NCI-H2107 (cell line): ENCODE measurements at places on chromosomes 16 and 17.

DNA sequence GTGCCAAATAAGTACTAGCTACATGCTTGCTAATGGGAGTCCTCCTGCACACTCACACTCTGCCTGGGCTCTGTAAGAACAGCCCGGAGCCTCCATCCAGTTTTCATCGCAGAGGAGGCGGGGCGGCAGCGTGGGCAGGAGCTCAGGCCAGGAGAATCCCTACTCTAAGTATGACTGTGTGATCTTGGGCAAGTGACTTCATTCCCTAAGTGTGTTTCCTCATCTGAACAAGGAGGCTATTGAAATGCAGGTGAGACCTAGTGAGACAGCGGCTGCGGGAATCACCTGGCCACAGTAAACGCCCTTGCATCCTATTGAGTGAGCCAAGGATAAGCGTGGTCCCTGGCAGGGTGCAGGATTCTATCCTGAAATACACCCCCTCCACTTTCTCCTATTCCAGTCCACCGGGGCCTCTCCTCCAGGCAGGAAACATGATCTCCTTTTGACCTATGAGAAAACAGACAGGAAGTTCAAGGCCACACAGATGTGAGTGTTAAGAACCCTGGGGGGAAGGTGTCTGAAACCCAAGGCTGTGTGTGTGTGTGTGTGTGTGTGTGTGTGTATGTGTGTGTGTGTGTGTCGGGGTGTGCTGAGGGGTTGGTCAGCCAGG is 5.2 kb upstream of the RAI1 start:
- no peak for DNase-seq

GRCh38 chr16:52914428-52914827 is 138.3 kb downstream of the CHD9NB start:
- no peak for DNase-seq

- DNase-seq, result no peak
Observed at GRCh38 chr16:50160495-50161164, 7.5 kb downstream of the TENT4B start.

DNA sequence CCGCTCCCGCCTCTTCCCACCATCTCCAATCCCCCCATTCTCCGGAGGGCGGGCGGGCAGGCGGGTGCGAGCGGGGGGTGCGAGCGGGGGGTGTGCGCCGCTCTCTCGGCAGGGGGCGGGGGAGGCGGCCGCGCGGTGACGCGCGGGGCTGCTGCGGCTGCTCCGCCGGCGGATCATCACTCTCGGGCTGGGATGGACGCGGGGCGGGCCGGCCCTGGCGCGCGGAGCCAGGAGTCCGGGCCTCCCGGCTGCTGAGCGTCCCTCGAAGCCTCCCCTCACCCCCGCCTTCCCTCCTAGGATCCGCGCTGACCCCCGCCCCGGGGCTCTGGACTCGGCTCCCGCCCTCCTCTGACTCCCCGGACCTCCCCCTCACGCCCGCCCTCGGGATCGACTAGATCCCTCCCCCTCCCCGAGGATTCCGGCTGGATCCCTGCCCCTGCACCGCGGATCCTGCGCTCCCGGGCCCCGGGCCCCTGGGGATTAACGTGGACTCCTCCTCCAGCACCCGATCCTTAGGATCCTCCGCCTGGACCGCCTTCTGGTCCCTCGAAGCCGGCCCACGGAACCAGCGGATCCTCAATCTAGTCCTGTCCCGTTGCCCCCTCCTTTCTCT is 946 bp upstream of the TMEM256 start:
- no peak for DNase-seq

GRCh38 chr17:46063241-46063640 is 64.2 kb downstream of the STH start:
- DNase-seq, result no peak

GRCh38 chr17:6506679-6507231 is 49.6 kb downstream of the PITPNM3 start:
- no peak for DNase-seq

GRCh38 chr16:53773881-53774280 is 69.9 kb downstream of the FTO start:
- no peak for DNase-seq

- no peak for DNase-seq
Observed at GRCh38 chr17:15649861-15650421, 30.4 kb upstream of the FBXW10B start.

GRCh38 chr16:26561303-26561702 is 505.4 kb upstream of the C16orf82 start:
- no peak for DNase-seq

- no peak for DNase-seq
Observed at GRCh38 chr17:52678211-52678610, 519.7 kb upstream of the CA10 start.

- DNase-seq, result no peak
Observed at GRCh38 chr17:82843904-82844680, 4.3 kb upstream of the ZNF750 start.

DNA sequence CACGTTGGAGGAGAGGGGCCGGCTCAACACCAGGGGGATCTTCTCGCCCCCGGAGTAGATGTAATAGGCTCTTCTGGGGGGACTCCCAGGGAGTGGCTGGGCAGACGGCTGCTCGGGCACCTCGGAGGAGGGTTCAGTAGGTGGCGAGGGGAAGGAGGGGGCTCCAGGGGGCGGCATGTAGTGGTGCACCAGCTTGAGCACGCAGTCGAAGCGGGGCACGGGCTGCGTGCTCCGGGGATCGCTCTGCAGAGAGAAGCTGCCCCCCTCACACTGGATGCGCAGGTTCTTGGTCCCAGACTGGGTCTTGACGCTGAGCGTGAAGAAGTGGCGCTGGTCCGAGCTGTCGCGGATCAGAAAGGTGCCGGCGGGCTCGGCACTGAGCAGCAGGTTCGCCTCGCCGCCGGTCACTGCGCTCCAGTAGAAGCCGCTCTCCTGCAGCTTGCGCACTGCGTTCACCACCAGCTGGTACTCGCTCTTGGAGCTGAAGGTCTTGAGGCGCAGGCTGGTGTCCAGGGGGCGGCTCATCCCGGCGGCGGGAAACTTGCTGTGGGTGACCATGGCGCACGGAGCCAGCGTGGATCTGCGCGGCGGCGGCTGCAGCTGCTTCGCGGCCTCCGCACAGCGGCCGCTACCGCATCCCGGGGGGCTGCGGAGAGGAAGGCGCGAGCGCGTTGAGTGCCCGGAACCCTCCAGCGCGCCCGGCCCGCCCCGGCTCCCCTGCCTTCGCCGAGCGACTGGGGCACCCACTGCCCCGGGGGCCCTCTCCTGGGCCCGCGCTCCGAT is 1.1 kb downstream of the SOCS3 start:
- no peak for DNase-seq
